ENCODE measurements at places on chromosomes 1 and 21. TPM values are rescaled to one million over a fixed set of nuclear protein-coding genes. Genes with fewer than 3 reads are reported as not detected.

The SPRR2F gene
- not detected for total RNA-seq

The AHDC1 gene
- total RNA-seq, result 35.0 TPM

The RAB4A gene
- total RNA-seq, result 88.9 TPM

DNA sequence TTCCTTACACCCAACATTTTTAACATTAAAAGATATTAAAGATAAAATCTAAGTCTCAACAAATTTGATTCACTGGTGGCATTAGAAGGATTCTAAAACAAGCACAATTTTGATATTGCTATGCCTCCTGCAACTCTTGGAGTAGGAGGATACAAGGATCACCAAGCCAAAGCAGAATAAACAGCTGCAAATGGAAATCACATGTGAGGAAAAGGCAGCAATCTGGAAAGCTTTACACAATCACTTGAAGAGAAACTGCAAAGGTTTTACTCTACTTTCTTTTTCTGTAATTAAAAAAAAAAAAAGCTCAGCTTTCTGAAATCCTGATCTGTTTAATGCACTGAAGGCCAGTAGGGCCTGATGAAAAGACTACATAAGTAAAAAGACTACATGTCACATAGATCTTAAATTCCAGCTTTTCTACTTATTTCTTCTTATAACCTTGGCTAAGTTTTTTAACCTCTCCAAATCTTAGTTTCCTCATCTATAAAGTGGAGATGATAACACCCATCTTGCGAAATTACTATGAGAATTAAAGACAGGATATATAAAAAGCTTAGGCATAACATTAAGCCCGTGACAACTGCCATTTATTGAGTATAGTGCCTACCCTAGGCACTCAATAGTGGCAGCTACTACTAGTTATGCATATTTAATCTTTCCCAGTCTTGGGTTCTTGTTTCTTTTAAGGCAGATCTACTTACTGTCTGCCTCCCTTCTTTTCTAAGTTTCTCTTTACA lies 73.5 kb downstream of the EPS15 start:
- no peak for DNase-seq

- no peak for DNase-seq
Observed at GRCh38 chr1:212593821-212594251, 14.7 kb upstream of the ATF3 start.

GRCh38 chr1:24705260-24706073 lies 39.8 kb upstream of the CLIC4 start:
- DNase-seq, result peak; percentile 93

GRCh38 chr1:243716906-243717305 lies 133.1 kb downstream of the AKT3 start:
- DNase-seq, result no peak

GRCh38 chr1:59967780-59968179 lies 41.2 kb upstream of the CYP2J2 start:
- DNase-seq, result no peak

DNA sequence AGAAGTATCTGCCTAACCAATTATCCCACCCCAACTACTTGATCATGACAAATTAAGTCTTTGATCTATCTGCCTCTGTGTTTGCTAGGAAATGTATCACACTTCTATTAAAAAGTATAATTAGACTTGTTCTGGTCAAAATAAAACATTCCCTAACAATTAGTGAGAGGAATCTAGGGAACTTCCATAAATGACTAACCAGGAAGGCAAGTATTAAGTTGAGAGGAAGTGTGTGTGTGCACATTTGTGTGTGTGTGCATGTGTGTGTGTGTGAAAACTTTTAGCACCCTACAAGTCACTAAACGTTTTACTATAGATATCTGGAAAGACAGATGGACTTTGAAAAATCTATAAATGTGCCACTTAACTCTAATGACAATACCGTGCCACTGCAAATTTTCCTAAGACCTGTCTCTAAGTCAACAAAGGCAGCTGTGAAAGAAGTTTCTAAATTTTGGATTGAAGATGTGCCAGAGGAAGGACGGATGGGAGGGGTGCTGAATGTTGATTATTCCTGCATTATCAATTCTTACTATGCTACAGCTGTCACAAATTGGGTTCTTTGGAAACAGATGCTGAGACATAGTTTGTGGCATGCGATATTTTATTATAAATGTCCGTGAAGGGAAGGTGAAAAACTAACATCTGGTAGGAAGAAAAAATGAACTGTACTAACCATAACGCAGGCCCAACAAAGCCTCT lies 567.1 kb downstream of the PTPRC start:
- DNase-seq, result no peak

DNA sequence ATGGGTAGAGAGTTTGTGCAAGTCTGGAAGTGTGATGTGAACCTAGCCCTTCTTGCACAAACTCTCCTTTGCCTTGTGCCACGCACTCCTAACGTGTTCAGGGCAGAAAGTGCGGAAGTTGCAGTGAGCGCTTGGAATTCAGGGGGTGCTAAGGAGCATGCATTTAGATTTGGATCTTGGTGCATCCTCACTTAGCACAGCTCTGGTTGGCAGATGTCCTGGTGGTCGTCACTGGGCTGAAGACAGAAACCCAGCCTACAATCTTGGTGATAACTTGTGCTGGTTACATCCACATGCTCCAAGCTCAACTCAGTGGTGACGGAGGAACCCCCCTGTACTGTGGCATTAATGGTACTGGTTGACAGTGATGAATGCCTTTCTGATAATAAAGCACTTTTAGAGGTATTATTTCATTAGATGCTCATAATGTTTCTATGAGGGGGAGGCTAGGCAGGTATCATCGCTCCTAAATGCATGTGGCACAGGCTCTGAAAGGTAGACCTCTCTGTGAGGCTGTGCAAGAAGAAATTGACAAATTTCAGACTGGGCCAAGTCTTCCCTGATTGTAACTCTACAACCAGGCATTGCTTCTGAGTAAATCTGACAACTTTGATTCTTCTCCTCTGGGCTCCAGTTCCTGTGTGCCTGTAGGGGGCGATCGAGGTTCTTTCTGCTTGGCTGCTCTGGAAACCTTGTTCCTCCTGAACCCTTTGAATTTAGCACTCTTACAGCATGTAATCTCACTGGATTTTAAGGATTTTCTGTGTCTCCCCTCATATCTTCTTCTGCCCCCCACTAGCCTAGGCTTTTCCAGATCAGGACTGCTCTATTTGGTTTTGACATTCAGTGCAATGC lies 40.6 kb downstream of the MAPKAPK2 start:
- DNase-seq, result no peak

GRCh38 chr1:38489844-38490270 lies 369.7 kb downstream of the RRAGC start:
- no peak for DNase-seq

GRCh38 chr1:4778056-4778455 lies 123.6 kb downstream of the AJAP1 start:
- no peak for DNase-seq
